NCI-H774 (cell line): ENCODE measurements at places on chromosomes 11 and 22.

GRCh38 chr11:34028425-34028824 is 23.1 kb upstream of the CAPRIN1 start:
- no peak for DNase-seq

GRCh38 chr11:13338427-13339069 is 61.0 kb downstream of the BMAL1 start:
- no peak for DNase-seq

DNA sequence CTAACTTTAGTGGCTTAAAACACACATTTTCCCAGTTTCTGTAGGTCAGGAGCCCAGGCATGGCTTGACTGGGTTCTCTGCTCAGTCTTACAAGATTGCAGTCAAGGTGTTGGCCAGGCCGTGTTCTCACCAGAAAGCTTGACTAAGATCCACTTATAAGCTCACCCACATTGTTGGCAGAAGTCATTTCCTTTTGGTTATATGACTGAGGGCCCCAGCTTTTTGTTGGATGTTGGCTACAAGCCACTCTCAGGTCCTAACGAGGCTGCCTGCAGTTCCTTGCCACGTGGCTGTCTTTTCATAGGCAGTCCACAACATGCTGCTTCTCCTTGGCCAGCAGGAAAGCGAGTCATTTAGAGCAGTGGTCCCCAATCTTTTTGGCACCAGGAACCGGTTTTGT is 79.3 kb upstream of the CRTAM start:
- no peak for DNase-seq

DNA sequence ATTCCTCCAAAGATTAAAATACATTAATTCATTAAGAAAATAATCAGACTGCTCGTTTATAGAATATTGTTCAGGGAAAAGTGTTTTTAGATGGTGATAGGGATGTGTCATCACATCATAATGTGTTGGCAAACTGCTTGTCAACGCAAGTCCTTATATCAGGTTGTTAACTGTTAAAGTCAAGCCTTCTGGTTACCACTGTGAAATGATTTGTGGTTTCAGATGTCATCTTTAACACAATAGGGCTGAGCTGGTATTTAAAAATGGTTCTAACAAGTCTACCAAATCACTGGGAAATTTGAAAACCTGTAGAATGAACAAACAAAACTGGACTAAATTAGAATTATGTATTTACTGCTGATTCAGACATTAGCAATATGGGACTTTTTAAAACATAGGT is 2.4 kb upstream of the MMP13 start:
- DNase-seq: no peak

GRCh38 chr11:121437018-121437685 is 15.0 kb upstream of the SORL1 start:
- no peak for DNase-seq

DNA sequence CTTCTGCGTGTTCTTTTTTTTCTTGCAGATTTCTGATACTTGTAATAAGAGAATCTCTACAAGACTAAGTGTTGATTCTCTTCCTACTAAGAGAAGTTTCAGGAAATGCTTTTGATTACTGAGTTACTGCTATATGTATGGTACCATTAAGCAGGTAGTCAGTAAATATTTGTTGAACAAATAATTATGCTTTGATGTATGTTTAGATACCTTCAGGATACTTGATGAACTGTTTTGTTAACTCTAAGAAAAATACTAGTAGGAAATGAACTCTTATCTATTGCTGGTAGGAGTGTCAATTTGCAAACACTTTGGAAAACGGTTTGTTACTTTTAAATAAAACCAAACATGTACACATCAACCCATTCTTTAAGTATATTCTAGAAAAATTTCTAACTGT is 90.6 kb downstream of the TMEM135 start:
- no peak for DNase-seq

GRCh38 chr11:116199182-116199581 is 573.6 kb downstream of the BUD13 start:
- peak; percentile 81 for DNase-seq

- DNase-seq: no peak
Observed at GRCh38 chr11:134609361-134610115, 197.5 kb upstream of the B3GAT1 start.

DNA sequence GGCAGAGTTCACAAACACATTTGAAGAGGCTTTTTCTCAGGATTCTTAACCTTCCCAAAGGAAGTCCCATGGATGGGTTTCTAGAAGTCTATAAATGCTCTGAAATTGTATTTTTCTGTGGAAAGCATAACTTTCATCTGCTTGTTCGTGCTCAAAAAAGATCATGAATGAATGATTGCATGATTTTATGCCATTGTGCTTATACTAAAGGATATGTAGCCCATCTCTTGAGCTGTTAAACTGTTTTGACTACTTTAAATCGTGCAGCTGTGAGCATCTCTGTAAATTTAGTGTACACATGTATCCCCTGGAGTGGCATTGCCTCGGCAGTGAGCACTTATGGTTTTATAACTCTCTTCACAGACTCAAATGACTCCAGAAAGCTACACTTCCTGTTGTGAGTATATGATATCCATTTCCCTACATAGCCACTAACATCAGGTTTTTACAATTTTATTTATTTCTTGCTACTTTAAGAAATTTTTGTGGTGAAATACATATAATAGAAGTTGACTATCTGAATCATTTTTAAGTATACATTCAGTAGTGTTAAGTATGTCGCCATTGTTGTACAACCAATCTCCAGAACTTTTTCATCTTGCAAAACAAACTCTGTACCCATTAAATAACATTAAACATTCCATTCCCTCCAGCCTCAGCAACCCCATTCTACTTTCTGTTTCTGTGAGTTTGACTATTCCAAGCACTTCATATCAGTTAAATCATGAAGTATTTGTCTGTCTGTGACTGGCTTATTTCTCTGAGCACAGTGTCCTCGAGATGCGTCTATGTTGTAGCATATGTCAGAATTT is 8.0 kb downstream of the NEAT1 start:
- DNase-seq: no peak

DNA sequence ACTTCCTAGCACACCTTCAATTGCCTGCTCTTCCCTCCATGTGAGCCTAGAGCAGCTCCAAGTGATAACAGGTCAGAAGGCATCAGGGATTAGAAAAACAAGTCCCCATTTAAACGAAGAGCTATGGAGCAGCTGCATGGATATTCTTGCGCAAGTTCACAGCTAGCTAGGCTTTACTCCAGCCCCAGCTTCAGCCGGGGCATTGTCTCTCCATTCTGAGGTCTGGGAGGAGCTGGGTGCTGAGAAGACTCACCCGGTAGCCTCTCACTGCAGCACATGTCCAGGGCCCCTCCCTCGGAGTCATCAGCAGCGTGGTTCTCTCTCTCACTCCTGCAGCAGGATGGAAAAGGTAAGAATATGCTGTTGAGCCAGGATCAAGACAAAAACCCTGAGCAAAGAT is 26.0 kb downstream of the PTPN5 start:
- no peak for DNase-seq

DNA sequence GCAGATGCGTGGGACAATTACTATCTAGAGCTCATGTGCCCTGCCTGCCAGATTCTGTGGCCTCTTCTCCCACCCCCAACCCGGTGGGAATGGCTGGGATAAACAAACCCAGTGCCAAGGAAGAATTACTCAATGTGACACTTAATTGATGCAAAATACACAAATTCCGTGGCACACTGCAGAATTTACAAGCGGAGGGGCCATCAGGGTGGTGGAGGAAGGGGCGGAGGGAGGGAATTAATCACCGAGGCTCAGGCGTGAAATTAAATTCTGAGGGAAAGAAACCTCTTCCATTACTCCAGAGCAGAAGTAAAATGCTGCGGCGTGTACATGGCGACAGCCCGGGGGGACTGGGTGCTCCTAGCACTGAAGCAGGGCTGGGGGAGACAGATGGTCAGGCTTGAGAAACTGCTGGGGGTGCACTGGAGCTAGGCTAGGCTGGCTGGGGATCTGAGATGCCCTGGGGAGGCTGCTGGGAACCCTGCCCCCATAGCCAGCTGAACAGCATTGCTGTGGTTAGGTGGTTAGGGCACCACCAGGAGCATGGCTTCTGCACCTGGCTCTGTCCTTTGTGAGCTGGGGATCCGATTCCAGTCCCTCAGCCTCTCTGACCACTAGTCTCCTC is 200.6 kb downstream of the CEP164 start:
- no peak for DNase-seq
